CD4-positive, alpha-beta T cell treated with Interleukin-1 beta for 1 hour (primary cell): ENCODE measurements at places on chromosomes 7 and 10.
A peak's percentile ranks its signal among the peaks of the same experiment; 100 is the strongest.

DNA sequence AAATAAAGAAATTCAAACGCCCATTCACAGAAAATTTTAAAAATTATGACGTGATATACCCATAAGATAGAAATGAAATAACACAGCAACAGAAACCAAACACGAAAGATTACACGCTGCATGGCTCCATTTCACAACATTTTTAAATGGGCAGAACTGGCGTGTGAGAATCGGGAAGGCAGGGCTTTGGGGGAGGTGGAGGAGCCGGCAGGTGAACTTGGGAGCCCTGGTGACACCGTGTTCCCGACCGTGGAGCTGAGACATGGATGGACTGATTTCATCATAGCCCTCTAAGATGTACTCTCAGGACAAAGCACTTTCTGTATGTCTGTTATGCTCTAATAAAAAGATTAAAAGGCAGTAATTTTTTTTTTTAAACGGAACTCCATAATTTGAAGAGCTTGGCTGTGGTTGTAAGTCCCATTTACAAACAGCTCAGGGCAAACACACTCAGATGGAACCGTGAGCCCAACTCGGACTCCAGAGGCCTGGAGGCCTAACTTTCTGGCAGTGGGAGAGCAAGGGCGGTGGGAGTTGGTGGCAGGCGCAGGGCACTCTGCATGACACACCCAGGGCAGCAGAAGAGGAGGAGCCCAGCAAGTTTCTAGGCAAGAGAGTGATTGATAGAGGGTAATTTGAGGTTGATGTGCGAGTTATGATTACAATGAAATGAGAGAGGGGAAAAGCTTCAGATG lies 203.4 kb downstream of the MAD1L1 start:
- DNase-seq, result no peak

DNA sequence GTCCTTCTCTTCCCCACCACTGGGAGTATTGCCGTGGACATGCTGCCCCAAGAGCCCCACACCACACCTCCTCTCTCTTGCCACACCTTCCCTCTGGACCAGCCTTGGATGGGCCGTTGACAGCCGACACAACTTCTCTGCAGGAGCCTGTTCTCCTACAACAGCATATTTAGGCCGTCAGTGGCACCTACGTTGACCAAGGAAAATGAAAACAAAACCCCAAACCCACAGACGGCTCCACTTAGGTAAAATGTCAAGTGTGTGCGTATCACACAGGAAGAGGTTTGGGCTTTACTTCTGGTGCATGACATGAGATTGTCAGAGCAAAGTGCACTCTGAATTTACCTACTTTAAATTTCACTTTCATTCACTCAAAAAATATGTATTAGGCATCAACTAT lies 246.6 kb downstream of the ZMYND11 start:
- no peak for DNase-seq

DNA sequence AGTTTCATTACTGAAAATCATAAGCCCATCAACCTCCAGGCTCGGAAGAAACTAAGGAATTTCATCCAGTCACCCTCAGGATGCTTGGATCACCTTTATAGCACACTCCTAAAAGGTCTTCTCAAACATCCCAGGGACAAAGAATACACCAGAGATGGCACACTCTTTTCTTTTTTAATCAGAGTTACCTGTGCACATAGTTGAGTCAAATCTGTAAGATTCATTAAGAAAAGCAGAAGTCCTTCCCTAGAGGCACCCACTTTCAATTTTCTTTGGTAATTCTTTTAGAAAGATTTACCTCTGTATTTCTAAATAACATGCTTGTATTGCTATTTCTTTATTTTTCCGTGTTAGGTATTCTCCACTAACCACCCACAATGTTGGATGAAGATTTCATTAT lies 50.6 kb upstream of the IL6 start:
- no peak for DNase-seq

DNA sequence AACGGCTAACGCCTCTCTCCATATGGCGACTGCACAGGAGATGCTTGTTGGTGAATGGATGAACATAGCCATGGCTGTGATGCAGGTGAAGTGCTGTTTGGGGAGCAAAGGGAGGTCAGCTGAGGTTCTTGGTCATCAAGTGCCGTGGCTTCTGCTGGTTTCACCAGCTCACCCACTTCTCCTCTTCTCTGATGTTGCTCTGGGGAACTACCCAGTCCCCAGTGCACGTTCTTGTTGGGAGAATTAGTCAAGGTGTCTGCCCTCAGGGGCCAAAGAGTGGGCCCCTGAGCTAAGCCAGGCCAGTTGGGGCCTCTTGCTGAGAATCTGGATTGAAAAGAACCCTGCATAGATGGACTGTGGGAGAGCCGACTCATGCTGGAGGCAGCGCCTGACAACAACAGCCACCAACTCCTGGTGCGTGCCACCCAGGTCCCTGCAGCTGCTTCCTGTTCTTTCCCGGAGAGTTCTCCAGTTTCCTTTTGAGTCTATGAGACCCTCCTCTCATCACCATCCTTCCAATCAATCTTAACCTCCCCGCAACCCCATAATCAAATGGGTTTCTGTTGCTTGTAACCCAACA lies 3.0 kb downstream of the BTBD16 start:
- DNase-seq, result no peak

GRCh38 chr7:150941351-150942000 lies 36.6 kb downstream of the KCNH2 start:
- DNase-seq, result no peak

DNA sequence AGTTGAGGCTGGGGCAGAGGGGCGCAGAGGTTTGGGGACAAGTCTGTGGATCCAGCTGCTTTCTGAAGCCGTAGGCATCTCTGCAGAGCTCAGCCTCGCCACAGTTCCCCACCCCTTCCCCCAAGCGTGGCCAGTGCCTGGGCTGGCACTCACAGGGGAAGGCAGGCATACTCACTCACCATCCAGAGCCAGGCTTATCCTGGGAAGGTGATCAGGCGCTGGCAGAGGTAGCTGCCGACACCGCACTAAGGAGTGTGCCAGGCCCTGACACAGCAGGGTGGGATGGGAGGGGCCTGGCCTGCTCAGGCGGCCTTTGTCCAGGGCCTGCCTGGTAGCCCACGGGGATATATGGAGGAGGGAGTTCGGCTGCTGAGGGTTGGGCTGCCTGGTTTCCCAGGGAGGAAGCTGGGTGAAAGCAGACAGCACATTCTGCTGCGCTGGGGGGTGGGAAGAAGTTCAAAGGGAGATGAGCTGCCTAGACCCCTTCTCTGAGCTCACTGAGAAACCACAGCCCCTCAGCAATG lies 15.9 kb downstream of the VSIR start:
- no peak for DNase-seq

DNA sequence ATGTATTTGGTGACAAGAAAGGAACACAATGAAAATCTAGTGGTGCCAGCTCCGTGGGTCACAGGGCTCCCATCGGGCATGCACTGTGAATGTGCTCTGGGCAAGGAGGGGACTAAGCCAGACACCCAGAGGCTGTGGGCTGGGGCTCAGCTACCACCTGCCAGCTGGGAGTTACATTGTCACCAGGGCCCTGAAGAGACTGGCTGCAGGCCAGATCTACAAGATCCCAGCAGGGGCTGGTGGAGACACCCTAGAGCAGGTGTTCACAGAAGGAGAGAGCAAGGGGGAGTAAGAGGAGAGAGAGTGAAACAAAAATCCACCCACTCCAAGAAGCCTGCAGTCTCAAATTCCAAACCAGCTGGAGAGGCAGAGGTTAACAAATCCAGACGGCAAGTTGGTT lies 116.6 kb upstream of the ADCY1 start:
- no peak for DNase-seq

DNA sequence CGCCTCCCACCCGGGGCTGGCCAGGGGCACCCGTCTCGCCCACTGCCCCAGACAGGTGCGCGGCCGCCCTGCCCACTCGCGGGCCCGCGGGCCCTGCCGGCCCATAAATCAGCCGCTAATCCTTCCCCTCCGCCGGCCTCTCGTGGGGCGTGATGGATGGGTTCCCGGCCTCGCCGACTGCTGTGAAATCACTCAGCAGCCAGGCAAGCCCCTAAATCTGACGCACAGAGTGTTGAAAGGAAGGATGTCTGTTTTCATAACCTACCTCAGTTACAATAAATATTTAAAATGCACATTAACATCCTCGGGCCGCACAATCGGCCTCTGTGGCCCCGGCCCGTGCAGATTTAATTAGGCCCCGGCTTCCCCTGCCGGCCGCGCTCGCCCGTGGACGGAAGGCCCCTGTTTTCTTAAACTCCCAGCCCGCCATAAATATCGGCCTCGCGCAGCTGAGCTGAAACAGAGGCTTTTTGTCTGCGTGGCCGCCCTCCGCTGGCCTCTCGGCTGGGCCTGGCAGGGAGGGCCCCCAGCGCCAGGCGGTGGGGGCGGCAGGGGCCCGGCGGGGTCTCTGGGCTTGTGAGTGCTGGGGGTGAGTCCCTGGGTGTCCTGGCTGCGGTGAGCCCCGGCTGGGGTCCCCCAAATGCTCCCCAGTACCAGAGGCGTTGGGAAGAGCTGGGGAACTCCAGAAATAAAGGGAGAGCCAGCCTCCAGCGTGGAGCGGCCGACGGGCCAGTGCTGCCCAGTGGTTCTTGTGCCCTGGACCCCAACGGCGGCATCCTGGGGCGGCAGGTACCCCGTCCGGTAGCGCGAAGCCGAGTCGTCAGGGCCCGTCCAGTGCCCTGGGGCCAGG lies 90.7 kb downstream of the UNCX start:
- no peak for DNase-seq

GRCh38 chr7:81430761-81431160 lies 339.1 kb downstream of the HGF start:
- DNase-seq, result no peak

DNA sequence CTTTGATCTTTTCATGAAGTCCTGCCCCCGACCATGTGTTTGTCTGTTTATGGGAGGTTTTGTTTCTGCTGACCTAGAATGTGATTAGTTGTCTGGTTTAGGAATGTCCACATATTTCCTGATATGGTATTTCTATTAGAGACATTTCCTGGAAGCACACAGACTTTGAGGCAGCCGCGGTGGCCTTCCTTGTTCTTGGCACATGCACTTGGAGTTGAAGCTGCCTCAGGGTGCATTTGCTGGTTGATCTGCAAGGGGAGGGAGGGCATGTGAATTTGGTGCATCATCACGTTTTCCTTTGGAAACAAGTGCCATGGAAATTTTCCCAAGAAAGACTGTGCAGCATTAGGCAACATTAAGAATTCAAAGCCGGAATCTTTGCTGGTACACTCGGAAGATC lies 328.7 kb downstream of the PAXIP1 start:
- DNase-seq, result no peak

GRCh38 chr7:116699722-116700120 lies 27.7 kb downstream of the MET start:
- DNase-seq, result no peak

- peak; percentile 71 for DNase-seq
Measured at GRCh38 chr7:23490357-23491135, 20.3 kb upstream of the IGF2BP3 start.

DNA sequence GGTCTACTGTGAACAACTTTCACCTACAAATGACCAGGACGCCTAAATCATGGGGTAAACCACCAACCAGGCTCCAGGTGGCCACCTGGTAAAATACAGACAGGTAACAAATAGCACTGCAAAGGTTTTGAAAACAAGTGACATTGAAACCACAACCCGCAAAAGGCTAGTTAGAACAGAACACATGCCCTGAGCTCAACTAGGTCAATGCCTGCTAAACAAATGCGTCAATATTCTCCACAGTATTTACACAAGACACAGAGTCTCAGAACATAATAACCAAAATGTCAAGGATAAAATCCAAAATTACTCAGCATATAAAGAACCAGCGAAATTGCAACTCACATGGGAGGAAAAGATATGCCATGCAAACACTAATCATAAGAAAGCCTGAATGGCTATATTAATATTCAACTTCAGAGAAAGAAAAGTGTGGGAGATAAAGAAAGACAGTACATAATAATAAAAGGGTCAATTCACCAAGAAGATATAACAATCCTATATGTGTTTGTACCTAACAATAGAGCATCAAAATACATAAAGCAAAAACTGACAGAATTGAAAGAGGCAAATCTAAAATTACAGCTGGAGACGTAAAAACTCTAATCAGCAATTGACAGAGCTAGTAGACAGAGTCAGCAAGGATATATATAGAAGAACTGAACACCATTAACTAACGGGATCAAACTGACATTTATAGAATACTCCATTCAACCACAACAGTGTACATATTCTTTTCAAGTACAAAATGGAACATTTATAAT lies 47.6 kb downstream of the SMURF1 start:
- DNase-seq, result no peak

GRCh38 chr10:6212806-6213205 lies 10.1 kb downstream of the PFKFB3 start:
- no peak for DNase-seq

GRCh38 chr7:84746353-84746752 lies 440.5 kb downstream of the SEMA3D start:
- no peak for DNase-seq

- no peak for DNase-seq
Measured at GRCh38 chr7:73345538-73345937, 17.6 kb downstream of the FKBP6 start.

GRCh38 chr7:43834463-43835251 lies 34.7 kb downstream of the MRPS24 start:
- peak; percentile 59 for DNase-seq

DNA sequence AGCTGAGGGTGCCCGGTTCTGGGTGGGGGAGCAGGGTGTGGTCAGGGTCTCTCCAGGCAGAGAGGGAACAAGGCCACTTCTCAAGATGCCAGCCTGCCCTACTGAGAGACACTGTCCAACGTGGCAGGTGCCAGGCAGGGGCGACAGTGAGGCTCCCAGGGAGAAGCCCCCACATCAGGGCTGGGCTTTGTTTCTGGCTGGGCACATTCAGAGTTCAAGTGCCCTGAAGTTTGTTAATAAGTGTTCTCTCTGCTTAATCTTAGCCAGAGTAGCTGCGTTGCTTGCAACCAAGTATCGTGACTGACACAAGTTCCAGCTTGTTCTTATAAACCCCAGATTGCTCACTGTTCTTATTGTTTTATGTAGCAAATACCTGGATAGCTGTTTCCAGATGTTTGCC lies 21.8 kb downstream of the FOXL3 start:
- DNase-seq, result no peak

- no peak for DNase-seq
Measured at GRCh38 chr10:49325916-49326783, 27.2 kb downstream of the C10orf71 start.

GRCh38 chr7:114708646-114709045 lies 213.2 kb upstream of the MDFIC start:
- DNase-seq, result no peak

DNA sequence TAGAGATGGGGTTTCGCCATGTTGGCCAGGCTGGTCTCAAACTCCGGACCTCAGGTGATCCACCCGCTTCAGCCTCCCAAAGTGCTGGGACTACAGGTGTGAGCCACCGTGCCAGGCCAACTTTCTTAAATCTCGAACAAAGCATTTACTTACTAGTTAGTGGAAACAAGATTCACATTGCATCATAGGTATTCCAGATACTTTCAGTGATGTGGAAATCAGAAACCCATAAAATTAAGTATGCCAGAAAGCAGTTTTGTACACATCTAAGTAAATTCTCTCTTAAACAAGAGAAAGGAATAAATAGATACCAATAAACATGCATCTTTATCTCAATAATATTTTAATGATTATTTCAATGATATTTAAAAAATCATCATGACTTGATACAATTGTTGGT lies 75.5 kb downstream of the DGKI start:
- no peak for DNase-seq

DNA sequence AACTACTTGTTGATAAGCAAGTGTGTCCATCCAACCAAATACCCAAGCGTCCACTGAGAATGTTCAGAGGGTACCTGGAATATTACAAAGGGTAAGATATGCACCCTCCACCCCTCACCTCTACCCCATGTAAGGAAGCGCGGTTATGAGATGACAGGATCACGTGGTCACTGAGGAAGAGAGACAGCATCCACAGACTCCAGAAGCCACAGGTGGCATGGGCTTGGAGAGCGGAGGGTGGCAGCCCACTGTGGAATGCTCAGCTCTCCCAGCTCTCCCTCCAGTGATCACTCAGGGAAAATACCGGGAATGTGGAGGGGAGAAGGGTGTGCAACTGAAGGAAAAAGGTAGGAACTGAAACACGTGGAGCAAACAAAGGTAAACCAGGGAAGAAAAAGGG lies 25.7 kb downstream of the SFMBT2 start:
- no peak for DNase-seq
